ENCODE measurements at places on chromosomes 16 and 17. TPM values are rescaled to one million over a fixed set of nuclear protein-coding genes. Genes with fewer than 3 reads are reported as not detected.

DNA sequence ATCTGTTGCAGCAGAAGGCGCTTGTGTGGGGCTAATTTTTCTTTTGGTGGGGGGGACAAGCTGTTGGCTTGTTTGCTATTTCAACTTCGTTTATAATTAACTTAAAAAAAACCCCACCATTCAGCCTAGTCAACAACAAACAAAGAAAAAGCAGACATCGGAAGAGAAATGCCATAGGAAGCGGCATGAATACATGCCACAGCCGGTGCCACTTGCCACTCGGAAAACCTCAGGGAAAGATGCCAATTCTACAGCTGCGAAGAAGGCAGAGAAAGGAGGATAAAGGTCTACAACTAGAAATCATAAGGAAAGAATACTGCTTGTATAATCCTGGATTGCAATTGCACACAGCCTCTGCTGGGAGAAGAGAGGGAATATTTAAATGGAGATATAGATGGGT is 254.4 kb upstream of the PMFBP1 start:
- no peak for DNase-seq

- DNase-seq, result no peak
Measured at GRCh38 chr16:17474037-17474436, 3.3 kb upstream of the XYLT1 start.

- DNase-seq, result no peak
Measured at GRCh38 chr16:85514295-85514597, 98.9 kb upstream of the GSE1 start.

DNA sequence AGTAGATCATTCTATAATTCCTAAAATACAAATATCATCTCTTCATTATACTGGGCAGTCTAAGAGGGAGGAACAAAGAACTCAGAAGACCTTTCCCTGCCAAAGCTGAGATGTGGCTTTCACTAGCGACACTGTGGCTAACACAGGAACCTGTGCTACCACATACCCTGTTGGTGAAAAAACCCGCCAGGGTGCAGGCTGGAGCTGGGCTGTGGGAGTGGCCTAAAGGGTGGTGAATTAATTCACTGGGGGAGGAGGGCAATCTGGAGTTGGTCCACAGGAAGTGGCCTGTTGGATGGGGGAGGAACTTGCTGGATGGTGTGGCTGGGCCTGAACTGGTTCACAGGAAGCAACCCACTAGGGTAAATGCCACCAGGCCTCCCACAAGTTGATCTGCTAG is 7.4 kb downstream of the ZNF594 start:
- DNase-seq, result no peak

GRCh38 chr16:30658731-30659506 is 688 bp downstream of the FBRS start:
- peak; percentile 93 for DNase-seq

Gene CD300E
- polyA plus RNA-seq, result 0.42 TPM

Gene SRCAP
- polyA plus RNA-seq, result 29.6 TPM
